Stimulated activated naive CD4-positive, alpha-beta T cell (primary cell): ENCODE measurements at places on chromosomes 1 and 21.
A peak's percentile ranks its signal among the peaks of the same experiment; 100 is the strongest.

DNA sequence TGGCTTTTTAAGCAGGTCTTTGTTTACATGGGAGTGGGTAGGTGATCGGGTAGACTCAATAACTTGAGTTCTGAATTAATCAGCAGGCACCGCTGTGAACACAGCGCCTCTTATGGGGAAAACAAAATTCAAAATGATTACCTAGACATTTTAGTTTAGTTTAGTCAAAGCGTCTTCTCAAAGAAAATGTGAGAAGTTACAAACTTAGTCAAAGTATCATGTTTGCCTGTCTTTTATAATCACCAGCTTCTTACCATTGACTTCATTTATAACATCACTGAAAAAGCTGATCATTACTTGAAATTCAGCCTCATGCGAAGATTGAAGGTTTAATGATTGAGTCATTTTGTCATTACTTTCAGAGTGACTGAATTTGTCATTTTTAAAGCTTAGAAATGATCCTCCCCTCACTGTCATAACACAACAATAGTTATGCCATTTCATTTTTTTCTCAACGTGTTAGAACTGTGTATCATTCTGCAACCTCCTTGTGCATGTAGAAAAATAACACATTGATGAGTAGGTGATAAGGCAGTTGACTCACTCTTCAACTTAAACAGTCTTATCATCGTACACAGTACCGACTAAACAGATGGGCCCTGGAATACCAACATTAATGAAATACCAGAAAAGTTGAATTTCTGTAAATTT, 188.5 kb downstream of the NFIA start:
- no peak for DNase-seq

GRCh38 chr1:227869279-227869842, 53.9 kb downstream of the PRSS38 start:
- no peak for DNase-seq

DNA sequence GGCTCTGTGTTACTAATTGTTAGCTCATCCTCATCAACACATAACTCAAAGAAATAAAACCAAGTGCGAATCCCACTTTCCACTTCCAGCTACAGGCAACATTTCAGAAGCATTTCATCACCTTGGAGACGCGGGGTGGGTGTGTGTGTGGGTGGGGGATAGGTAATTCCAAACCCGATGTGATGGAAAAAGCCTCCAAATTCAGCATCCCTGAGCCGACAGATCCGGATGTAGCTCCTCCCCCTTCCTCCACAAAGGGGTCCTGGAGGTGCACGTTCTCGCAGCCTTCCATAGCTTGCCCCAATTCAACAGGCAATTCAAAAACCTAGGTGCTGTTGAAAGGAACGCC, 486 bp downstream of the HSPA13 start:
- peak; percentile 36 for DNase-seq

GRCh38 chr1:168529518-168529917, 14.3 kb downstream of the XCL2 start:
- no peak for DNase-seq

- no peak for DNase-seq
Observed at GRCh38 chr1:94669198-94669597, 127.6 kb upstream of the F3 start.

- no peak for DNase-seq
Observed at GRCh38 chr1:85822696-85823095, 114.5 kb upstream of the ZNHIT6 start.

- DNase-seq, result no peak
Observed at GRCh38 chr1:207277241-207277640, 44.2 kb upstream of the CD55 start.

GRCh38 chr21:15054606-15055239, 10.1 kb downstream of the NRIP1 start:
- no peak for DNase-seq

- no peak for DNase-seq
Observed at GRCh38 chr1:172585861-172586260, 52.9 kb downstream of the SUCO start.

DNA sequence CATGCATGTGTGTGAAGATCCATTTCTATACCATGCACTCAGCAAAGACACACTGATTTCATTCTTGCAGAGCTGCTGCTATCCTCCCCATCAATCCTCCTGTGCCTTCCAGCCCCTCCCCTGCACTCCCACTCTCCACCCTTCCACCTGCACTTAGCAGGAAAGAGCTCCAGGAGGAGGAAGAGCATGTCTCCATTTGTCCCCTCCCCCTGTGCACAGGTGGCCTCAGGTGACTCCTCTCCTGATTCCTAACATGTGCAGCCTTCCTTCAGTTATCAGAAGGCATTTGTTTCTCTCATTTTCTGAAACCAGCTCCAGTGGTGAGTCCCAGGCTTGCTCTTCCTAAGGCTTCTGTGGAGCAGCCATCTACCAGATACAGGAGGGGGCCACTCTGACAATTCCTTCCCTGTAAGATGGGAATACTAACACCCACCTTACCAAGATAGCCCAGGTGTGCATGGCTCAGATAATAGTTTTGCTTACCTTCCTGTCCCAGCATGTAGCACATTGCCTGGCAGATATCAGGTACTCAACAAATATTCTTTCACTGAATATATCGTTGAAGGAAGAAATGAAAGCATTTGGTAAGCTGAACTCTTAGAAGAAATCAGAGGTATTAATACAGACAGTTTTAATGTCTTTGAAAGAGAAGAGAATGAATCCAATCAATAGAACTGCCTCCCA, 21.9 kb upstream of the FAM3B start:
- no peak for DNase-seq
